ENCODE measurements at places on chromosomes 7 and 10. TPM values are rescaled to one million over a fixed set of nuclear protein-coding genes. Genes with fewer than 3 reads are reported as not detected.

Gene FBH1
- total RNA-seq = 112 TPM

DNA sequence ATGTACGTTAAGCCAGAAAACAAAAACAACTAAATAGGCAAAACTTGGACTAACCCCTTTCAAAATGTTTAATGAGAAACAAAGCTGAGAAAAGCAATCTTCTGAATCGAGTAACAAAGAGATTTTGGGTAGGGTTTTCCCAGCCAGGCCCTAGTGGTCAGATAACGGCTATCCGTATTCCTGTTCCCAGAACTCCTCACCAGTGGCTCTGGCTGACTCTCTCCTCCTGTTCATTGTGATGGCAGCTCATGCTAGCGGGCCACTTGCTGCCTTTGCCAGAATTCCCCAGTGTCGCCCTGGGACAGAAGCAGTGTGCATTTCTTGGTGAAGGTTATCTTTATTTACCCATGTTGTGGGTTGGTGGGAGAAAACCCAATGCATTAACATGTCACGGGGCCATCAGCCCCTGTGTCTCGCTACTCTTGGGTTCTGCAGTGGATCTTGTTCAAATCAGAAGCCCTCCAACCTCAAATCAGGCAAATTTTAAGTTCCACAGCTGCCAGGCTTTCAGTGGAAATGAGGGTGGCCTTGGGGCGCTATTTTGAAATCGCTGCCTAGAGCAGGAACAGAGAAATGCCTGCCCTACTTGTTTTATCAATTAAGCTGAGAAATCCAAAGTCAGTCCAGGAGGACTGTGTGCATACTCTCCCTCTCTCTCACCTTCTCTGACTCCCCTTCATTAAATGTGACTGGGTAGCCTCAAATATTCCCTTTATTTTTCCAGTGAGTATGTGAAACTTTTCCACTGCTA lies 164.5 kb upstream of the NPVF start:
- no peak for DNase-seq

Gene RHBDD2
- total RNA-seq = 15.8 TPM

DNA sequence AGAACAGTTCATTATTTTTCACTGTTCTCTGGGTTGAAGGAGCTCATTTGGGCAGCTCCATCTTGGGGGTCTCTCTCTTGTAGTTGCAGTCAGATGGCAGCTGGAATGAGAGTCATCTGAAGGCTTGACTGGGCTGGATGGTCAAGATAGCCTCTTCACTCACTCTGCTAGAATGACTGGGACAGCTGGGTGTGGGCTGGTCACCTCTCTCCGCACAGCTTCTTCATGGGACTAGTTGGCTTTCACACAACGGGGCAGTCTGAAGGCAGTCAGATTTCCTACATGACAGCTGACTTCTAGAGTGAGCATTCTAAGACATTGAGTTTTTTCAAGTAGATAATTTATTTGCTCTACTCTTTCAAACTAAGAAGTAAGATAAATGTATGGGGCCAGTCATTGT lies 13.1 kb downstream of the PLEKHA1 start:
- DNase-seq = no peak

GRCh38 chr10:101055411-101055810 lies 6.4 kb upstream of the KAZALD1 start:
- no peak for DNase-seq

Gene HOXA1
- not detected for total RNA-seq

DNA sequence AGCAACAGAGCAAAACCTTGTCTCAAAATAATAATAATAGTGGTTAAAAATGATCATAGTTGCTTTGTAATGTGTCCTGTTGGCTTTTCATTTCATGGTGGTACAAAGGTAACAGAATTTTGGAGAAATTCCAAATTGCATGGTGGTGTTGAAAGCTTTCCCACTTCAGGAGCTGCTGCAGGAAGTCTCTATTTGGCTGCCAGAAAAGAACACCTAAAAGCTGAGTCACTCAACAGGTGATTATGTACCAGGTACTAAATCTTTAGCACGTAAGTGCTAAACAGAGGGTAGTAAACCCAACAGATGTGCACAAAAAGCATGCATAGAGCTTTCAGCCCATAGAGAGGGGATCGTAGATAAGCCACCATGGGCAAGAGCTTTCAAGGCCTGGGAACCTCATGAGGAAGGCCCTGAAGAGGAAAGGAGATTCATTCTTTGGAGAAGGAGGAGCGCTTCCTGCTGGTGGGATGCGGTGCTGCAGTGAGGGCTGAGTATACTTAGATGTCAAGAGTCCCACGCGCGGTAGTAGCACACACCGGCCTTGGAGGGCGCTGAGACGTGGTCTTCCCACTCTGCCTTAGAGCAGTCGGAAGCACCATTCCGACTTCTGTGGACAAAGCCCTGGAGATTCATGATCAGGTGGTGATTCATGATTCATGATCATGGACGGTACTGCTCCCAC lies 118.7 kb downstream of the RALA start:
- DNase-seq = peak; percentile 39

DNA sequence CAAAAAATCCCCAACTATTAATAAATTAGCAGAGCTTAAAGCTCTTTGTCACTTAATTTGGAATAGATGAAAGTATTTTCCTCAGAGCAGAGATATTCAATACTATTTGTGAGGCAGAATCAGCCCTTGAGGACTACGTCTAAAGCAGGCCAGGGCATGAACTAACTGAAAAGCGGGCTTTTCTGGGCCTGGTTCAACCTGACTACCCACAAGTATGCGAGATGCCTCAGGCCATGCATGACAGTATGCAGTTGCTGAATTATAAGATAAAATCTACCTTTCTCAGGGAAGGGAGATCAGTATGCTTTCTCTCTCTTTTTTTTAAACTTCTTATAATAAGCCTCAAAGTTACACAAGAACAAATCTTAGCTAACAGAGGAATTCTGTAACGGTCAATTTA lies 20.1 kb downstream of the TMEM168 start:
- no peak for DNase-seq

Gene IQCE
- 11.4 TPM for total RNA-seq

Gene DGKI
- 0.29 TPM for total RNA-seq

Gene FXYD4
- not detected for total RNA-seq

Gene USP54
- total RNA-seq = 33.0 TPM

DNA sequence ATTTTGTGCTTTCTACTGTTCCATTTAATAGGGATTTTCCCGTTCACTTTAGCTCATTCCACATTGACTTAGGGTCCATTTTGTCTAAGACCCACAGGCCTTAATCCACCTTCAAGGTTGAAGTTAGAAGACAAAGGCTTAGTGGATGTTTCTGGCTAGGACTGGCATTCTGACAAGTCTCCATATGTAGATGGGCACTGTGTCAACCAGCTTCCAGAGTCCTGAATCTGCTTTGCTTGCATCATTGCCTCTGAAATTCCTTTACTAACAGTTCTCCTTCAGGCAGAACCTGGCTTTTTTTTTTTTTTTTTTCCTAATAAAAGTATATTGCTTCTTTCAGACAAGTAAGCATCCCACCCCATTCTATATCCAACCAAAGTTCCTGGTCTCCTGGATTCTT lies 69.6 kb upstream of the PDCD4 start:
- no peak for DNase-seq

- no peak for DNase-seq
These were observed 6.6 kb upstream of the BMPR1A start for GRCh38 chr10:86749854-86750253.

DNA sequence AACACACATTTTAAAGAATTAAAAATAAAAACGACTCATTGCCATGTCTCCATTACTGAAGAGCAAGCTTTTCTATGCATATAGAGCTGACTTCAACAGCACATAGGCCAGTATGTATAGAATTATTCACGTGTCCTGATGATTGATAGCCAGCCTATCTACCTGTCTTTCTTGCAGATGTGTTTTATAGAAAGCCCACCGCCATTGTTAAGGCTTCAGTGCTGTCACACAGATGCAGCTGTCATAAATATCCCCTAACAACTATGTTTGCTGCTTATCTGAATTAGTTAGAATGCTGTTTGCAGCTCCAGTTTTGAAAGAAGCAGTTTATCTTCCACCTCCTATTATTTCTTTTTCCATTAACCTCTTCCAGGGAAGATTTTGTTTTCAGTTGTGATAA lies 235.9 kb downstream of the SLC25A13 start:
- DNase-seq = no peak

GRCh38 chr10:120336911-120337540 lies 120.0 kb upstream of the PLPP4 start:
- peak; percentile 73 for DNase-seq

GRCh38 chr10:95391581-95392216 lies 100.9 kb upstream of the PDLIM1 start:
- DNase-seq = no peak

Gene IDI2
- not detected for total RNA-seq

Gene PDZD7
- not detected for total RNA-seq

GRCh38 chr7:88600695-88601094 lies 158.8 kb upstream of the ZNF804B start:
- DNase-seq = no peak

DNA sequence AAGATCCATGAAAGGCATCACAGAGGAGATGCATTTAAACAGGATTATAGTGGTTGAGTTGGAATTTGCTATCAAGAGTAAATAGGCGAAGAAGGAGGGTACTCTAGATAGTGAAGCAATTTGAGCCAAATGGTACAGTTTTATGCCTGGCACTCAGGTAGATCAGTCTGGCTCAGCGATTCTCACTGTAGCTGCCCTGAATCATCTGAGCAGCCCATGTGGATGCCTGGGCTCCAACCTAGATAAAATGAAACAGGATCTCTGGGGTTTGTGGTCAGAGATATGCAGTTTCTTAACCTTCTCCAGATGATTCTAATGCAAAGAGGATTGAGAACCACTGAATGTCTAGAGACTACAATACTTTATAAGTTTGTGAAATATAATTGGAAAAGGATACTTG lies 282.0 kb upstream of the FZD1 start:
- no peak for DNase-seq

- no peak for DNase-seq
These were observed 201.2 kb upstream of the ZMIZ1 start for GRCh38 chr10:78867555-78867939.

Gene CASTOR2
- 5.7 TPM for total RNA-seq

DNA sequence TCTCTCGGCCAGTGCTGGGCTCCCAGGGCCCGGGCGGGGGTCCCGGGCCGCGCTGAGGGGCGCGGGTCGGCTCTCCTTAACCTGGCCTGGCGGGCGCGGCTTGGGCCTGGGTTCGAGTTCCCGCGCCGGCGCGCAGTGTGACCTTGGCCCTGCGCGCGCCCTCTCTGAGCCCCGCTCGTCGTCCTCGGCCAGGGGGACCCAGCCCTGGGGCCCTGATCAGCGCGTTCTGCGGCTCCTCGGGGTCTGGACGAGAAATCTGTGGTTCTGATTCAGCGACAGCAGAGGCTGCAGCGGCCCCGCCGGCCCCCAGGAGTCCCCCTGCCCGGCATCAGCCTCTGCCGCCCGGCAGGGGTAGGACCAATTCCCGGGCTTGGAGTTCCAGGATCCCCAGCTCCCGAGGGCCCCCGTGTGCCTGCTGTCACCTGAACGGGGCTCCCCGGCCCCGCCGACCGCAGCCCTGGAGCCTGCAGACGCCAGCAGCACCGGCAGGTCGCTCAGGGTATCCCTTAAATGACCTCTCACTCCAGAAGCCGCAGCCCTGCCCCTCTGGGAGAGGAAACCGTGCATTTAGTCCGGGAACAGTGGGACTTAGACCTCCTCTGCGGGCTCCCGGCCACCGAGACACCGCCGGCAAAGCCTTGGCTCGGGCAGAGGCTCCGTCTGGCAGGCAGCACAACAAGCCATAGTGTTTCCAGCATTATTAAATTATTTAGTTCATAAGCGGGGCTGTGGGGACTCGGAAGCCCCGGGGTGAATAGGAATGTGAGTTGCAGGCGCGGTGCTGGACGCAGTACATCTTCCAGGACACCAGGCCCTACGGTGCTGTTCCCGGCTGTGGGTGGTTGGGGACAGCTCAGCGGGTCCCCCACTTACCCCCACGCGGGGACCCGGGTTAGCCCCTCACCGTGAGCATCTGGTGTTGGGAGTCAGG lies 572 bp downstream of the CHST12 start:
- DNase-seq = peak; percentile 71

Gene CALHM1
- total RNA-seq = not detected

GRCh38 chr7:20828947-20829346 lies 42.3 kb upstream of the SP8 start:
- DNase-seq = peak; percentile 4

Gene GSDME
- total RNA-seq = 4.5 TPM

DNA sequence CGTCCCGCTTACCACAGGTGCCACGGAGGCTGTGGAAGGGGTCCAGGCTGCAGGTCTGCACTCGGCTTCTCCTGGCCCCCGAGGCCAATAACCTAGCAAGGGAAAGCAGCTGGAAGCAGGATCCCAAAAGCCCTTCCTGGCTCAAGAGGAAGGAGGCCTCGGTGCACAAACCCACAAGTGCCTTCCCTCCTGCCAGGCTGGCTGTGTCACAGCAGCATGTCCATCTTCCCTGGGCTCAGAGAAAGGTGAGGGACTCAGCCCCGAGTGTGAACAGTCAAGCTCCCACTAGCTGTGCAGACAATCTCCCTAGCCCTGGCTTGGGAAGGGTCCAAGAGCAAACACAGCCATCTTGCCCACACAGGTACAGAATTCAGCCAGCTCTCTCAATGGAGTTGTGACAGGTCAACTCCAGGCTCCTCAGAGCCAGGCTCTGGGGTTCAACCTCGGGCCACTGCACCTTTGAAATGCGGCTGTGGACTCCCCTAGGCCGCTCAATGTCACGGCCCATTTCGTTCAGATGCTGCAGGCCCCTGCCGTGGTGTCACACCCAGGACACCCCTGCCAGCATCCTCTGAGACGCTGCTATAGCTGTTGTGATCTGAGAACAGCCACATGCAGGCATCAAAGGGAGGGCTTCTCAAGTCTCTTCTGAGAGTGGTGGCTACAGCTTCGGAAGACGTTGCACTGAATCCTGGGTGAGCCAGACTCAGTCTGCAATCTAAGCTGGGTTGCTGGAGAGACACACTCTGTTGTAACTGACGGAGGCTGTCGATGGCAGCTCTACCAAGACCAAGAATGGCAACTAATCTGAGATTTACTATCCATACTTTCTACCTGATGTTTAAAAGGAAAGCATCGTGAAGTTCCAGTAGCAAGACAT lies 137.9 kb downstream of the DIP2C start:
- no peak for DNase-seq

All from stomach (tissue), 19 donors.